Activated naive CD8-positive, alpha-beta T cell treated with anti-CD3 and anti-CD28 coated beads, Interleukin-2, amount 10 ng/mL, durations not matched to agents 7 days and 5 days (primary cell): ENCODE measurements at places on chromosomes 16 and 17.

GRCh38 chr16:1963806-1964505 is 670 bp downstream of the RPS2 start:
- H3K4me3 ChIP-seq = peak overlapping the region; percentile 96
- H3K4me1 ChIP-seq = peaks cover 44% of the 10 kb centered on the region
- no peak for DNase-seq
- H3K27me3 ChIP-seq = no peaks in the 10 kb centered on the region
- H3K27ac ChIP-seq = peak overlapping the region; percentile 96

- no peaks in the 10 kb centered on the region for H3K36me3 ChIP-seq
- no peak for DNase-seq
- no peak overlapping the region for H3K4me3 ChIP-seq
Measured at GRCh38 chr16:58499092-58499511, 841 bp upstream of the NDRG4 start.

GRCh38 chr17:77281904-77282367 is 141.2 kb downstream of the SEC14L1 start:
- peaks cover 9% of the 10 kb centered on the region for H3K4me1 ChIP-seq
- peak overlapping the region; percentile 77 for H3K4me3 ChIP-seq
- DNase-seq = no peak
- H3K27me3 ChIP-seq = peaks cover 39% of the 10 kb centered on the region

- H3K27ac ChIP-seq = no peak overlapping the region
- H3K4me1 ChIP-seq = no peaks in the 10 kb centered on the region
- H3K36me3 ChIP-seq = peaks cover 12% of the 10 kb centered on the region
- DNase-seq = no peak
Measured at GRCh38 chr17:72837335-72837734, 255.2 kb downstream of the SLC39A11 start.

DNA sequence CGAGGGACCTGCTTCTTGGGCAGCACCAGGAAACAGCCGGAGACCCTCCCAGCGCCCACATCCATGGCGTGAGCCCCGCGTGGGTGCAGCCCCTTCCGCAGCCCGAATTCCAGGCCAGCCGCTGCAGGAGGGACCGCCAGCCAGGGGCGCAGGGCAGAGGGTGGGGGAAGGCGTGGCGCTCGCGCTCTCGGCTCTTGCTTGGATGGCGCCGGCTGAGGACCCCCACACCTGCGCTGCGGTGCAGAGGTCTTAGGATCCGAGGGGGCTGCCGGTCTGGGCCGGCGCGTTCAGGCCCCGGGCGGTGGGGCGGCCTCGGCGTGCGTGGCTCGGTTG is 28.8 kb downstream of the ACTG1 start:
- H3K4me1 ChIP-seq = peaks cover 9% of the 10 kb centered on the region
- no peak overlapping the region for H3K27ac ChIP-seq
- peaks cover 41% of the 10 kb centered on the region for H3K27me3 ChIP-seq
- no peak for DNase-seq
- H3K4me3 ChIP-seq = peak overlapping the region; percentile 10
- H3K36me3 ChIP-seq = no peaks in the 10 kb centered on the region

DNA sequence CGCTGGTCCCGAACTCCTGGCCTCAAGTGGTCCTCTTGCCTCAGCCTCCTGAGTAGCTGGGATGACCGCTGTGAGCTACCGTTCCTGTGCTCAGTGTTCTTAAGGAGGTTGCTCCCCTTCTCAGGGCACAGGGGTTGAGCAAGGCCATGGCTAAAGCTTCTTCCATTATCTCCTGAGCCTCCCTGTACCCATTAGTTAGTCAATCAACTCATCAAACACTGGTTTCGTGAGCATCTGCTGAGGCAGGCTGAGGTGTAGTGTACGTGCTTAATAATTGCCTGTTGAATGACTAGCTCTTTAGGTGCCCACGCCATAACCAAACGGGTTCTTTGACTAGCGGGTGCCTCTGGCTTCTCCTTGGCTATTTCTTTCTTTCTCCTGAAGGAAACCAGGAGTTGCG is 11.7 kb downstream of the SGCA start:
- DNase-seq = no peak
- H3K36me3 ChIP-seq = no peaks in the 10 kb centered on the region
- H3K4me3 ChIP-seq = no peak overlapping the region
- peaks cover 13% of the 10 kb centered on the region for H3K4me1 ChIP-seq
- H3K27ac ChIP-seq = no peak overlapping the region
